ENCODE measurements at places on chromosomes 6 and 20. TPM values are rescaled to one million over a fixed set of nuclear protein-coding genes. Genes with fewer than 3 reads are reported as not detected.

Gene ENPP4
- not detected for polyA plus RNA-seq

Gene RAET1G
- polyA plus RNA-seq: not detected

- DNase-seq: no peak
These were observed 58.2 kb downstream of the SMAP1 start for GRCh38 chr6:70725817-70726415.

- peak; percentile 25 for DNase-seq
These were observed 108.2 kb downstream of the SULF2 start for GRCh38 chr20:47676912-47677634.

- no peak for DNase-seq
These were observed 9.2 kb upstream of the CPNE1 start for GRCh38 chr20:35673884-35674283.

- no peak for DNase-seq
These were observed 183.9 kb downstream of the ERMARD start for GRCh38 chr6:169935348-169935718.

Measured in K562 (cell line).